ENCODE measurements at places on chromosomes 7 and 10.

GRCh38 chr10:117553142-117553814 lies 10.7 kb downstream of the EMX2 start:
- no peak for DNase-seq

- no peak for DNase-seq
Measured at GRCh38 chr10:62759599-62760175, 44.8 kb upstream of the ADO start.

DNA sequence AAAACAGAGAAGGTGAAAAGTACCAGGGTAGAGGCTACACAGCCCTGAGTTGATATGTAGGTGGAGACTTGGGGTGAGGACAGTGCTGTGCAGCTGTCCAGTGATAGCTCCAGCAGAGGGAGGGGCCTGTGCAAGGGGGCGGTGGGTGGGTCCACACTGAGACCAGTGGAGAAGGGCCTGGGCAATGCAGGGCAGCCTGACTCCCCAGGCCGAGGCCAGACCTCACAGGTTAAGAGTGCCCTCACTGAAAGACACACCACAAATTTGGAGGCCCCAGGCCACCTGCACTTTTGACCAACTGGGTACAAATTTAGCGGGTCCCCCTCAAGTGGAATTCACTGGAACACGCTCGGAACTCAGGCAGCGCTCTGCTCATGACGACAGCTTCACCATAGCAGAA lies 6.7 kb upstream of the RASGEF1A start:
- DNase-seq, result no peak

DNA sequence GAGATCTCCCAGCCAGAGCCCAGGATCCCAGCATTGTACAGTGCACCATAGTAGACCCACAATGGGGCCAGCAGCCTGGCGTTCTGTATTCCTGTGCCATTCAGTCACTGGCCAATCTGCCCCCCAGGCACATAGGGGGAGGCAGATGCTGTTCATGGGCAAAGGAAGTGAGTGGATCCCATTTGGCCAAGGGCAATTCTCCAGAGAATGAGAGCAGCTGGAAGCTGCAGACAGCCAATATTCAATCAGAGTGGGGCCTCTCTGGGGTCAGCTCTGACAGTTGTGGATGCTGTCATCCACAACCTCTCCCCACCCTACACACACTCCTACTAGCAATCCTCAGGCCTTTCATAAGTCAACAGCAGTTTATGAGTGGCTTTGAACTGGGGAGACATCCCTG lies 17.5 kb downstream of the STEAP1B start:
- DNase-seq, result no peak

DNA sequence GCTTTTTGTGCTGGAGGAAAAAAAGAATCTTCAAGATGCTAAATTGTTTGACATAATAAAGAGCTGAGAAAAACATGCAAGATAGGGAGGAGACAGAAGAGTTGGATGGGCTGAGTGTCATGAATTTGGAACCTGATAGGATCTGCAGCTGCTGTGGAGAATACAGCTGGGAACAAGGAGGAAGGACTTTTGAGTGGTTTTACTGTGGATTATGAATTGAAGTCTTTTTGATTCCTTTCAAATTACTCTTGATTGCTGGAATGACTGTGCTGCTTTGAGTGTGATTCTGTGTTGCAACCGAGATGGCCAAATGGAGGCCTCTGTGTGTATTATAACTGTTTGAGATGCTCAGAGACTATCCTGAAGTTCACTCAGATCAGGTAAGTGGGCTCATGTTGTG lies 4.0 kb downstream of the EFCAB10 start:
- DNase-seq, result no peak

DNA sequence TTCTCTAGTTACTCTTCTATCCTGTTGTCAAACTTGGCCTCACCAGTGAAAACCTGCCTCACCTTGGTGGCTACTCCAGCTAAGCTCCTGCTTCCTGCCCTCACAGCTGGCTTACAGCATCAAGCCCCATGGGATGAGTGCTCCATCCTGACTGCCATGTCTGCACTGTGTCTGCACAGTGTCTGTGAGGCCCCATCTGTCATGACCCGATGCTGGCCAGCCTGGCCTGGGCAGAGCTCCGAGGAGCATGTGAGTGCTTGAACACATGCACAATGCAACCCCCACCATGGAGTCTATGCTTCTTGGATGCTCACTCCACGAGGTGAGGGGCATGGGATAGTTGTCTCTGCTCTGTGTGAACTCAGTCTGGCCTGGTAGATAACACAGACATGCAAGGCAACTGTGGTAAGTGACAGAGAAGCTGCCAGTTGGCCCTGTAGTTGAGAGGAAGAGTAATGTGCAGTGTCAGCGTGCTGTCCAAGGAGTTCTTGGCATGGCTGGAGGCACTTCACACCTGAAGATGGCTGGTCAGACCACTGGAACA lies 207.1 kb upstream of the ZNF32 start:
- no peak for DNase-seq

GRCh38 chr7:28988810-28989209 lies 30.7 kb upstream of the TRIL start:
- DNase-seq, result no peak

DNA sequence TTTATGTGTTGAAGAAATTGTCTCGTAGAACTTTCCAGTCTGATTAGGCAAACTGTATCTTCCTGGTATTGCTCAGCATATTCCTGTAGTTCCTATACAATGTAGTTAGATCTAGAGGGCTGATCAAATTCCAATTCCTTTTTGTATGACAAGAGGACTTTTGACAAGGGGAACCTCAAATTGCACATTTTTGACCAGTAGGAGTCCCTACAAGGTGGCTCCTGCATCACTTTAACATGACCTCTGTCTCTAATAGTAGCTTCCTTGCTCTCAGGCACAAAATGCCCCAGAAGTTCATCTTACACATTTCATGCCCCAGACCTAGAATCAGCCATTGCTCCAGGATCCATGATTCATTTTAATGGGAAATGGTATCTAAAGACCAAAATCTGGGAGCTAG lies 18.7 kb downstream of the HERPUD2 start:
- DNase-seq, result no peak

DNA sequence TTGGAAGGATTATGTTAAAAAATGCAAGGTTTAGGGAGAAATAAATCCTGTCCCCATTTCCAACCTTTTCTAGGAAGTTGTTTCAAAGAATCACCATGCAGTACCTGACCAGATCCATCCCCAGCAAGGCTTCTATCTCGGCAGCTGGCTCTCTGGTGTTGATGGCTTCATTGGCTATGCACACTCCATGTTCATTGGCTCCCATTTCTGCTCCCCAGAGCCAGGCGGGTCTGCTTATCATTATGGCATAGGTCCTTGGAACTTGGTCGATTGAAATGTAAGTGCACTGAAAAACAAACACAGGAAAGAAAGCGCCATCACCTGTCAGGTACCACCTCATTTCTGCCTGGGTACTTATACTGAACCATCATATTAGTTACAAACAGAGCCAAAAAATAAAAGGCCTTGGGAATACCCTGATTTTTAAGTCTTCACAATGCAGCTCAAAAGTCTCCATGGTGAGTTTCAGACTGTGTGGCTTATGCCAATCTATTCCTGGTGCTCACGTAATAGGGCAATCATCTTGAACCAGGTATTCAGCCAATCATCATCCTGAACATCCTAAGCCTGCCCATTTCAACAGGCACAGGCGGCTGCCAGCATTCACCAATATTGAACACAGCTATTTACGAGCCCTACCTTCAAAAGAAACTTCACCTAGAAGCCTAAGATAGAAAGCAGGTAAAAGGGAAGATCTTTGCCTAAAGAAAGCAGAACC lies 34.4 kb downstream of the SCRN1 start:
- no peak for DNase-seq

DNA sequence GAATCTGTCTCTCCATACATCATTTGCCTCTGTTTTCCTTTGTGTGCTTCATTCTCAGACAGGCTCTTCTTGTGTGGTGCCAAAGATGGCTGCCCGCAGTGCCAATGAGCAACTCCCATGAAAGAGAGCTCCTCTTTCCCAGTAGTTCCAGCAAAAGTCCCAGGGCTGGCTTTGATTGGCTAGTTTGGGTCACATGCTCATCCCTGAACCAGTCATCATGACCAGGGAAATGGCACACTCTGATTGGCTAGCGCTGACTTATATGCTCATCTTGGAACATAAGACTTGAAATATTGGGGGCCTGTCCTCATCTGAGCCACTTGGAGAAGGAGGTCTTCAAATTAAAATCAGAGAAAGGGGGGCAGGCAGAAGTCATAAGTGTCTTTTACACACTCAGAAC lies 112.7 kb downstream of the CDH23 start:
- DNase-seq, result no peak

DNA sequence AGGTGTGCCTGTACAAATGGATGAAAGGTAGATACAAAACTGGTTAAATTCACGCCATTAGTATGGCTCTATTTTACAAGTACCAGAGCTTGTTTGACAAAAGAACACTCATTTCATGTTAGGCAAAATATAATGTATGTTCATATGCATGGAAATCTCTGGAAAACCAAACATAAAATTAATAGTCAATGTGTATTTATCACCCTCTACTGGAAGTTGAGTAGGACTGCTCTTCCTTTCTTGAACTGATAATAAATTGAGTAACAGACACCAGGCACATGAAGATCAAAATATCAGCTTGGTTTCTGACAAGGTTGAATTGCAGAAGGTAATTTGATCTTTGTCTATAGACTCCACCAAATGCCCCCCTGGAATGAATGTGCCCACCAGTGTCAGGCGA lies 19.8 kb upstream of the AKR1B1 start:
- DNase-seq, result no peak

DNA sequence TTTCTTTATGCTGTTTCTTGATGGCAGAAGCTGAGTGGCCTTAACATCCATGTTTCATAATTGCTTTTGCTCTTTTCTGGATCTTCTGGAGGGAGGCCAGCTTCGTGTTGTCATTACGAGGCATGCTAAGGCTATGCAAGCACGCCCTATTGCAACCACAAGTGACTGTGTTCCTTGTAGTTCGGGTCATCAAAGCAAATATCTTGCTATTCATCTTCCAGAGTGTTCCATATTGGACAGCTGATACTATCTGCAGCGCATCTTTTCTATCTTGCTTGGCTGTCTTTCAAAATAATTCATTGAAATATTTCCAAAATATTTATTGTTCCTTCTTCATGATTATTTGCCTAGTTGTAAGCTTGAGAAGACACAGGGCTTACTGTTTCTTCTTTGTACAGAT lies 5.0 kb downstream of the EPHB6 start:
- DNase-seq, result no peak

GRCh38 chr10:18450298-18450697 lies 201.1 kb downstream of the NSUN6 start:
- no peak for DNase-seq

DNA sequence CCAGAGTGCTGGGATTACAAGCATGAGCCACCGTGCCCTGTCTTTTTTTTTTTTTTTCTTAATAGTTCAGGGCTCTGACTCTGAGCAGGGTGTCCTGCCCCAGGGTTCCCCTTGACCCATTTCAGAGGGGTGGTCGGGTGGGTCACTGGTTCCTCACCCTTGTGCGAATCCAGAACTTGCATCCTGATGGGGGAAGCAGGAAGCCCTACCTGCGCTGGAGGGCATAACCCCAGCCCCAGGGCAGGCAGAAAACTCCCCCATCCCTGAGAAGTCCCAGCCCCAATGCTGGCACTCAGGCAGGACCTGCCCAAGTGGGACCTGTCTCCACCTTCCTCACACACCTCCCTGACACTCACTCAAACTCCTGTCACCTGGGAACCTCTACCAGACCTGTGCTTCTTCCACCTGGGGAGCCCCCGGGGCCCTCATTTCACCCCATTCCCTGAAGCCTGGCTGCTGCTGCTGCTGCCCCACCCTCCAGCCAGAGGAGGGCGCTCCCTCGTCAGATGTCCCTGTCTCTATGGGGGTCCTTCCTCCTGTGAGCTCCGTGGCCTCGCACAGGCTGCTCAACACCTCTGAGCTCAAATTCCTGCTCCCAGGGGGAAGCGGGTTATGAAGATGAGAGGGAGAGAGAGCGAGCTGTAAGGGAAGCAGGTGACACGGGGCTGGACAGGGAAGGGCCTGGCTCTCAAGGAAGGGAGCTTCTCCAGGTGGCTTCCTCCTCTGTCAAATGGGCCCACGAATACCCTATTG lies 15.1 kb upstream of the ZNF273 start:
- peak; percentile 51 for DNase-seq

DNA sequence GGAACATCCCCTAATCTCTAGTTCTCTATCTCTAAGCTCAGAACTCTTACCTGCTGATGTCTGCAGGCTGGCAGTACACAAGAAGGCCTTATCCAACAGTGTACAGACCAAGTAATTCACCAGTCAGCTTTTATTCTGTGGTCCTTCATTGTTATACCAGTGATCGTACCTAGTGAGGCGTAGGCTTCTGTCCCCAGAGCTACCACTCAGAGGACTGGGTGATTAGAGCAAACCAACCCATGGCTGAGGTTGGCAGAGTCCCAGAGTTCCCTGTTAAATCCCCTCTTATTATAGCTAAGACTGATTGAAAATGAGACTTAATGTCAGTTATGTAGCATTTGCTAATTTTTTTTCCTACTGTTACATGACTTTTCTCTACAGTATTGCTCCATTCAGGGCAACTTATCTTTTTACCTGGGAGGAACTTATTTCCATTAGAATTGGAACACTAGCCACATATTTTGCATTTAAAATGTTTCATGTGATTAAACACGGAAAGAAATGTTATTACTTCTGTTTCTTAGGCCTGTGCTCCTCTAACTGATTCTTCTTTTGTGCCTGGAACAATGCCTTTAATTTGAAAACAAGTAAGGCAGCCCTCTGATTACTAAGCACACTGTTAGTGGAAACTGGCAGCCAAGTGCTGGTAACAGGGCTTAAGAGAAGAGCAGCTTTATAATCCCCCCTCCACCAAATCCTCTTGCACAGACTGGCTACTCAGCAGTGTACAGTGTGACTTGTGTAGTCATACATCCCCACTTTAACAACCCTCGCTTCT lies 127.2 kb downstream of the LRRC4 start:
- no peak for DNase-seq

DNA sequence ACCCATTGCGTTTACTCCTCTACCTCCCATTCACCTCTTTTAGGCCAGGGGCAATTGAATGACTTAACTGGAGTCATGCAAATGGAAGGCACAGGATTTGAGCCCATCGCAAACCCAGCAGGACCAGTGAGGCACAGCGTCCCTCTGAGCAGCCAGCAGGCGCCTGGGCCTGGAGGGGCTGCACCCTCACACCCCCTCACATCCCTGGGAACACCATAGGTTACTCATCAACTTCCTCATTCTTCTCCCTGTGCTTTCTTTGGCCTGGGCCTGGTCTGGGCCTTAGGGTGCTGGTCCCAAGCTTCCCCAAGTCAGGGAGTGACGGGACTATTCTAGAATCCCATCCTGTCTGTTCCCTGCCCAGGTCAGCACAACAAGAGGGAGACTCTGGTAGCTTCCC lies 169.4 kb upstream of the EEPD1 start:
- no peak for DNase-seq

DNA sequence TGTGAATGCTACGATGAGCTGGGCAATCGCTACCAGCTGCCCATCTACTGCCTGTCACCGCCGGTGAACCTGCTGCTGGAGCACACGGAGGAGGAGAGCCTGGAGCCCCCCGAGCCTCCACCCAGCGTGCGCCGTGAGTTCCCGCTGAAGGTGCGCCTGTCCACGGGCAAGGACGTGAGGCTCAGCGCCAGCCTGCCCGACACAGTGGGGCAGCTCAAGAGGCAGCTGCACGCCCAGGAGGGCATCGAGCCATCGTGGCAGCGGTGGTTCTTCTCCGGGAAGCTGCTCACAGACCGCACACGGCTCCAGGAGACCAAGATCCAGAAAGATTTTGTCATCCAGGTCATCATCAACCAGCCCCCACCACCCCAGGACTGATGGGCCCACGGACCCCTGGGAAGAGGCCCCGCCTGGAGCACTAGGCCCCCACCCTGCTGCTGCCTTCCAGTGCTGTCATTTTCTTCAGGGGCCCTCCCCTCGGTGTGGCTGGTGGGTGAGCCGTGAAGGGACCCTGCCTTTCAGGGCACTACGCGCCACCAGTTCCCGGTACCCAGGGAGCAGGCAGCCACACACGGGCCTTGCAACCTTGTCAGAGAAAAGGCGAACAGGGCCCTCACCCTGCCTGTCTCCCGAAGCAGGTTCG lies 2.3 kb upstream of the ANKRD2 start:
- no peak for DNase-seq

All from CD4-positive, alpha-beta T cell treated with Interleukin-17A for 4 hours (primary cell).